GM23248 (cell line): ENCODE measurements at places on chromosomes 2 and 18. TPM values are rescaled to one million over a fixed set of nuclear protein-coding genes. Genes with fewer than 3 reads are reported as not detected.

The GRHL1 gene
- 0.45 and 0.61 TPM in 2 replicates for polyA plus RNA-seq

The NYAP2 gene
- not detected in 2 replicates for polyA plus RNA-seq

The SIX2 gene
- 0.19 and 0.22 TPM in 2 replicates for polyA plus RNA-seq

The PLA2R1 gene
- polyA plus RNA-seq, result 8.9 and 9.4 TPM in 2 replicates

The PRPF40A gene
- 110 and 112 TPM in 2 replicates for polyA plus RNA-seq

The ZSWIM2 gene
- polyA plus RNA-seq, result not detected in 2 replicates

The DGKD gene
- polyA plus RNA-seq, result 2.7 and 3.9 TPM in 2 replicates

The RAB6C gene
- polyA plus RNA-seq, result not detected in 2 replicates

The GPAT2 gene
- polyA plus RNA-seq, result 0.38 and 0.71 TPM in 2 replicates

The ZEB2 gene
- polyA plus RNA-seq, result 25.6 and 26.2 TPM in 2 replicates

DNA sequence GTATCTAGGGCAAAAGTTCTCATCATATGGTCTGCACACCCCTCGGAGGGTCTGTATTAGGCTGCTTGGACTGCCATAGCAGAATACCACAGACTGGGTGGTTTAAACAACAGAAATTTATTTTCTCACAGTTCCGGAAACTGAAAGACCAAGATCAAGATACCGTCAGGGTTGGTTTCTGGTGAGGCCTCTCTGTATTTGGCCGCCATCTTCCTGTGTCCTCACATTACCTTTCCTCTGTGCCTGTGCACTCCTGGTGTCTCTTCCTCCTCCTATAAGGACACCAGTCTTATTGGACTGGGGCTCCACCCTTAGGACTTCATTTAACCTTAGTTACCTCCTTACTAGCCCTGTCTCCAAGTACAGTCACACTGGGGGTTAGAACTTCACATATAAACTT, 132.5 kb downstream of the NCOA1 start:
- DNase-seq, result no peak

- peak; percentile 69 for DNase-seq
Measured at GRCh38 chr2:27262379-27263286, at the start of gene SLC30A3. TSS of gene SLC30A3 (minus strand) at chr2:27263047. CDS start at chr2:27262906, 141 bp downstream.

- DNase-seq, result peak; percentile 47
Measured at GRCh38 chr2:236309669-236310029, 45.4 kb upstream of the ASB18 start.

- peak; percentile 23 for DNase-seq
Measured at GRCh38 chr2:171895786-171896185, 1.7 kb upstream of the SLC25A12 start.

DNA sequence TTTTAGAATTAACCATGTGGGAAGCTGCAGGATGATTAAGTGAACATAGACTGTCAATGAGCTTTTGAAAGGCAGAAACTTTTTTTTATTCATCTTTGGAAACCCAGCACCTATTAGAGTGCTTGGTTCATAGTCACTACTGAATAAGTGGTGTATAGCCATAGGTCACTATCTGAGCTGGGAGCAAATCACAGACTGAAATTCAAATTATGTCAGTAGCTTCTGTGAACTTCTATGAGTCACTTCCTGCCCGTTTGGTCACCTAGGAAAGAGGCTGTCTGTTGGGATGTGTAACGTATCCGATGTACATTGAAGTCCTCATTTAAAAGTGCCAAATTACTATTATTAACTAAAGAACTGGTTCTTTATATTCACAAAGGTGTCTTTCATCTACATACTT, 20.5 kb upstream of the SLC40A1 start:
- DNase-seq, result peak; percentile 32

GRCh38 chr2:236176417-236176816, 8.2 kb upstream of the GBX2 start:
- peak; percentile 56 for DNase-seq

DNA sequence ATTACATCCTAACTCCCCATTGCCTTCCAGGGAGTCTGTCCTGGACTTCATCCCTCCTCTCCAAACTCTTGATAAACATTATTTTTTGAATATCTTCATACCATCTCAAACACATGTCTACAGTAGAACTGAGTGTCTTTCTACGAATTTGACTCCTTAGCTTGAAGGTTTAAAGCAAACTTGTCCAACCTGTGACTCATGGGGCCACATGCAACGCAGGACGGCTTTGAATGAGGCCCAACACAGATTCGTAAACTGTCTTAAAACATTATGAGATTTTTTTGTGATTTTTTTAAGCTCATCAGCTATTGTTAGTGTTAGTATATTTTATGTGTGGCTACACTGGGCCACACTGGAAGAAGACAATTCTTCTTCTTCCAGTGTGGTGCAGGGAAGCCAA, 98.1 kb downstream of the PARD3B start:
- DNase-seq, result peak; percentile 78

GRCh38 chr2:177828557-177828956, 244.0 kb downstream of the PDE11A start:
- no peak for DNase-seq

- no peak for DNase-seq
Measured at GRCh38 chr2:240733803-240734495, 42.3 kb downstream of the AQP12A start.

GRCh38 chr2:162198239-162198638, 45.0 kb downstream of the FAP start:
- DNase-seq, result no peak

DNA sequence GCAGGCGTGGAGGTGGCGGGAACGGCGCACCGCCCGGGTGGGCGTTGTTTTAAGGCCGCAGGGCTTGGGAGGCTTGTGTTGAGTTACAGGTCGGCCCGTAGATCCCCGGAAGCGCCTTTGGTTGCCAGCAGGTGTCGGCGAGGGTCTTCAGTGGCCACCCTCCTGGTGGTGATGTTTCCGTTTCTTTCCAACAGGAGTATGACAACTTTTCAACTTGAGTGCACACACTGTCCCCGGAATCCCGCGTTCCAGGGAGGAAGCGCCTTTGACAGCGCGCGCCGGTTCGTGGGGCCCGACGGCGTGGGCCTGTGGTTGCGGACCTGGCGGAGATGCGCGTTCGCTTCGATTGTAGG, 1.0 kb upstream of the HDAC4 start:
- peak; percentile 71 for DNase-seq

DNA sequence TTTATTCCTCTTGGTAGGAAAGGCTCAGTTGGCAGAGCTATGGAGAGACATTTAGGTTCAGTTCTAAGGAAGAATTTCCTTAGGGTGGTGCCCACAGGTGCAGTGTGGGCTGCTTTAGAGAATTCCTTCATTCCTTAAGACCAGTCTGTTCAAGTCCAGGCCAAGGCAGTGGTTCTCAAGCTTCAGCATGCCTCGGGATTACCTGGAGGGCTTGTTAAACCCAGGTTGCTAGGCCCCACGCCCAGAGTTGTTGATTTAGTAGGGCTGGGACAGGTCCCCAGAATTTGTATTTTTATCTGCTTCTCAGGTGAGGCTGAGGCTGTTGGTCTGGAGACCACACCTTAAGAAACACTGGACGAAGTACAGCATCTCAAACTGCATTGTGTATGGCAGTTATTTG, 68.9 kb downstream of the CERS6 start:
- no peak for DNase-seq

DNA sequence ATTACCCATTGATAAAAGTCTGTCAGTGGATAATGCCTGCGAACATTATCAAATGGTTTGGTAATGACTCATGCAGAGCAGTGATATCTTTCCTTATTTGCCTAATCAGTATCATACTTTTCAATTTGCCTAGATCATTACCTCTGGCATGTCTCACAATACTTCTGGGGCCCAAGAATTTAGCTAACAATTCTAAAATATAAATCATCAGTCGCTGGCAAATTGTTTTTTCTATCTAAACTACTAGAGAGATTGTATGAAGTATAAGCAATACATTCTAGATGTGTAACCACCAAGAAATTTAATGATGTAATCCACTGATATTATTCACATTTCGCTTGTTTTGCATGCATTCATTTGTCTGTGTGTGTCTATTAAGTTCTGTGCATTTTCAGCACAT, 191.2 kb upstream of the CDH19 start:
- no peak for DNase-seq

GRCh38 chr18:21997207-21998143, 171.9 kb upstream of the GATA6 start:
- peak; percentile 53 for DNase-seq

- no peak for DNase-seq
Measured at GRCh38 chr2:225471039-225471438, 71.5 kb downstream of the NYAP2 start.

GRCh38 chr2:33859176-33859575, 260.1 kb upstream of the FAM98A start:
- DNase-seq, result no peak

DNA sequence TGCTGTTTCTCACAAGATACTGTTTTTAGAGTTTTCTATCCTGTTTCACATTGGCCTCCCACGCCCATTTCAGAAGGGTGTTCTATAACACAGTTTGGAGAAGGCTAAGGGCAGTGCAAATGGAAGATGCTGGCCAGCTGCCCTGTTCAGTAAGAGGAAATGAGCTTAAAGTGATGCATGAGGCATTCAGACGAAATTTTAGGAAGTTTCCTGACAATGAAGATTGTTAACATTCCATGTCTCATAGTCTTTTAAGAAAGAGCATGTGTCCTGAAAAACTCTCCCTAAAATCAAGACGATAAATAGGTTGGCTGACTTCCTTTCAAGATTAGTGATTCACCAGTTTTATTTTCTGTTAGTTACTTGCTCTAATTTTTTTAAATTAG, 484.2 kb upstream of the NRP2 start:
- DNase-seq, result peak; percentile 86

GRCh38 chr2:141200191-141200590, 930.6 kb downstream of the LRP1B start:
- DNase-seq, result no peak

DNA sequence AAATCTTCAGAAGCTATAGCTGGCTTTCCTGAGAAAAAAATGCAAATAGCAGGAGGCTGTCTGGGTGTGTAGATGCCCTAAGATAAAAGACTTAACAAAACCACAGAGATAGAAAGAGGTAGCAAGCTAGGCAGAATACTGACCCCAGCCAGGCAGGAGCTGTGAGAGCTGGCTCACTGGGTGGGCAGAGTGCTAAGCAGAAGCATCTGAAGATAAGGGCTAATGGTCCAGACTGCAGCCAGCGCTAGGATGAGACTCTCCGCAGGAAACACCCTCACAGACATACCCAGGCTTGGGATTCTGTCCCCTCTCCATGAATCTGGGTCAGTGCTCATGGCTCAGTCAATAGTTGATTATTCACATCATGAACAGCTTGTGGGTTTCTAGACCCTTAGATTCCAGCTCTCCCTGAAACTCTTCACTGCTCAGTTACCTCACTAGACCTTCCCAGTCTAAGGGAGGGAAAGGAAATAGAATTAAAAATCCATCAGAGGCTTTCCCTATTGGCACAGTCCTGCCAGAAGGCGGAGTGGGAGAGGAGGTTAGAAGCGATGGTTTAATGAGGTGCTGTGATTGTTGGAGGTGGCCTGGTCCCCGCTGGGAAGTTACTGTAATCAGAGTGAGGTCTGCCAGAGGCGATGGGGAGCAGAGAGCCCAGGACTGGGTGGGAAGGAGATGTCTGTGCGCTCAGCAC, 21.4 kb upstream of the CCBE1 start:
- peak; percentile 55 for DNase-seq

DNA sequence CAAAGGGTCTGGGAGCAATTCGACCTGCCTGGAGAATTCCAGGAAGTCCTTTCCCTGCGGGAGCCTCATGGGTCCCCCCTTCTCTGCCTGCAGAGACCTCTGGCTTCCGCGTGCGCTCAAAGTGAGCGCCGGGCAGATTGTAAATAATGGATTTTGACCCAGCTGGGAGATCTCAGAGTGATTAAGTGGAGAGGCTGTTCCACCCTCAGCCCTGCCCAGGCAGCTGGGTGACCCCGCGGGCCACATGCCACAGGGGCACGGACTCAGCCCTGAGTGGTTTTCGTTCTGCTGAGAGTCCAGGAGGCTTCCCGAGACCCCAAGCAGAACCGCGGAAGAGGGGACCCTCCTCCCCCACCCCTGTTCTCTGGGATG, 1.2 kb downstream of the KCNG2 start:
- no peak for DNase-seq

- no peak for DNase-seq
Measured at GRCh38 chr2:146287281-146287680, 1557.5 kb upstream of the ACVR2A start.

DNA sequence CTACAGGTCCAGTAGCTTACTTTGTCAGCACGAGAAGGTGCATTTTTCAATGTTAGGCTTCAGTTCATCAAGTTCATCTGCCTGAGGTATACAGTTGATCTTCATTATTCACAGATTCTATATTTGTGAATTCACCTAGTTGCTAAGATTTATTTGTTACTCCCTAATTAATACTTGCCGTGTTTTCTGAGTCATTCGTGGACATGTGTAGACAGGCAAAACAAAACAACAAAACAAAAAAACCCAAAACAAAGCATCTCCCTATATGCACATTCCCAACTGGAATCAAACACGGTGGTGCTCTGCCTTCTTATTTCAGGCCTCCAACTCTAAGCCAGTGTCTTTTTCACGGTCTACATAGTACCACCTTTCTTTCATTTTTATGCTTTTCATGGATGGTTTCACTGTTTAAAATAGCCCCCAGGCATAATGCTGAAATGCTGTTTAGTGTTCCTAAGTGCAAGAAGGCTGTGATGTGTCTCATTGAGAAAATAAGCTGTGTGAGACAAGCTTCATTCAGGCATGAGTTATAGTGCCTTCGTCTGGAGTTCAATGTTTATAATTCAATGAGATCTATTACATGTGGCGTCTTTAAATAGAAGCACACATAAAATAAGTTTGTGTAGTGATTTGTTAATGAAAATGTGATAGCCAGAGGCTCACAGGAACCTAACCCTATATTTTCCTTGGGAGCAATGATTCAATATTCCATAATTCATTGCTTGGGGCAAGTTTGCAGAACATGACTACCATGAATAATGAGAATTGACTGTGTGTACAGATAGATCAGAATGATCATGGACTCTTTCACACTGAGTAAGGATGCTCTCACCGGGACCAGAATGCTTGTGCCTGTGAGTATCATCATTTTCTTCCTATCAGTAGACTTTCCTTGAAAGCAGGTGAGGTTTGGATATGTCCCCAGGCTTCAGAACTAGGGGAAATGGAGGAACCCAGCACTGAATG, 24.6 kb downstream of the ITGB6 start:
- no peak for DNase-seq

DNA sequence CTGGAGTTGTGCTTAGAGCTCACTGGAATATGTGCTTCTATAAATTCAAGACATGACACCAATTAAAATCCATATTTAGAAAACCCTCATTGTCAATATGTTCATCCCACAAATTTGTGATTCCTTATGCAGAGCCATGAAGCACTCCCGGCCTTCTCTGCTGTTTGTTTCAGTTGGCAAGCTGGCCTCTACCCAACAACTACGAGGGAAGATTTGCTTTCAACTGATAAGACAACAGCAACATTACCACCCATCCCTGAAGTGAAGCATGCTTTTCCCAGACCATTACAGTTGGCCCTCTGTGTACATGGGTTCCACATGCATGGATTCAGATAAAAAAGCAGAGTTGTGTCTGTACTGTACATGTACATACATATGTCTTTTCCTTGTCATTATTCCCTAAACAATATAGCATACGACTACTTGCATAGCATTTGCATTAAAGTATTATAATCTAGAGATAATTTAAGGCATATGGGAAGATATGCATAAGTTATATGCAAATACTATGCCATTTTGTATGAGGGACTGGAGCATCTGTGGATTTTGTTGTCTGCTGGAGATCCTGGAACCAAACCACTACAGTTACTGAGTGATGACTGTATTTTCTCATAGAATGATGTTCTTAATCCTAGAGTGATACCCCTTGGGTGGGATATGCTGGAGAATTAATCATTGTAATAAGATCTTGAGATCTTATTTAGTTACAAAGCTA, 77.6 kb upstream of the MC2R start:
- no peak for DNase-seq
